Brain microvascular endothelial cell (primary cell): ENCODE measurements at places on chromosomes 7 and 10.

- no peak for DNase-seq
Measured at GRCh38 chr10:106106114-106106513, 1058.4 kb downstream of the SORCS1 start.

- DNase-seq = no peak
Measured at GRCh38 chr7:4682621-4683042, 537 bp downstream of the FOXK1 start.

GRCh38 chr10:74582566-74582965, 243.8 kb upstream of the KAT6B start:
- DNase-seq = no peak

GRCh38 chr10:50850578-50851230, 34.7 kb downstream of the A1CF start:
- no peak for DNase-seq

GRCh38 chr10:112395809-112396530, 22.1 kb downstream of the ACSL5 start:
- no peak for DNase-seq

DNA sequence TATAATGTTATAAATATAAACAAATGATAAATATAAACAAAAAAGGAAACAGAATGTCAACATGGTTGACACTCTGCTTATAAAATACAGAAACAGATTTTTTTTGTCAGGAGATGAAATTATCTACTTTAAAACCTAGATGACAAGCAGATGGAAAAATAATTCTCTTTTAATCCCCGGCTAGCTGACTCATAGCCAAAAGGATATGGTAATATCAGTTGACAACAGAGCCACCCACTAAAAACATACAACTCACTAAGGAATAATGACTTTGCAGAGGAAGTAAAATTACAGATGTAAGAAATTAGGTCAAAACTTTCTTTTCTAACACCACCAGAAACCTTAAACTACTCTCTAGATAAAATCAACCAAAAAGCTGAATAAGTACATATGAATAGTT, 131.1 kb upstream of the ABCB5 start:
- no peak for DNase-seq
